Breast epithelium (tissue), 4 donors: ENCODE measurements at places on chromosomes 5 and 9. TPM values are rescaled to one million over a fixed set of nuclear protein-coding genes. Genes with fewer than 3 reads are reported as not detected.

GRCh38 chr5:116898917-116899316 is 324.3 kb upstream of the SEMA6A start:
- no peak overlapping the region for H3K4me3 ChIP-seq
- no peaks in the 10 kb centered on the region for H3K4me1 ChIP-seq
- H3K27ac ChIP-seq = no peak overlapping the region
- no peak for DNase-seq
- H3K27me3 ChIP-seq = no peaks in the 10 kb centered on the region

The FOXD4L5 gene
- total RNA-seq = 0.29 TPM

The DAB2 gene
- total RNA-seq = 119 TPM

GRCh38 chr5:17346811-17347210 is 129.4 kb downstream of the BASP1 start:
- H3K4me1 ChIP-seq = no peaks in the 10 kb centered on the region
- H3K27me3 ChIP-seq = no peaks in the 10 kb centered on the region
- no peak overlapping the region for H3K4me3 ChIP-seq

DNA sequence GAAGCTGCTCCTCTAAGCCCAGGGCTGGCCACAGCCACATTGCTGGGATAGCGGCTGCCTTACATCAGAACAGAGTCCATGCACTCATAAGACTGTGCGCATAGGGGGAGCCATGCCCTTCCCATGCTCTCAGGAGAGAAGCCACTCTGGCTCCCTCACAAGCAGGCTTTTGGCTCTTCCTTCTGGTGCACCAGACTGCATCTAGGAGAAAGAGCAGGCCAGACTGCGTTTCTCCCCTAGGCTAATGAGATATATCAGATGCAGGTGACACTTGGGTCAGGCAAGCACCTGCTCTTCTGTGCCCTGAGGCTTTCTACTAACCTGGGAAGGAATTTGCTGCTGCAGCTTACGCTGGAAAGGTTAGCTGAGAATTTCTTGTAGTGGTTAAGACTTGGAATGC is 43.2 kb upstream of the BRINP1 start:
- no peaks in the 10 kb centered on the region for H3K36me3 ChIP-seq
- no peak overlapping the region for H3K4me3 ChIP-seq
- no peaks in the 10 kb centered on the region for H3K27me3 ChIP-seq
- DNase-seq = no peak

The C1QTNF2 gene
- total RNA-seq = 0.44 TPM

- H3K36me3 ChIP-seq = no peaks in the 10 kb centered on the region
- H3K4me3 ChIP-seq = no peak overlapping the region
- no peak for DNase-seq
- H3K27ac ChIP-seq = no peak overlapping the region
- H3K27me3 ChIP-seq = no peaks in the 10 kb centered on the region
These were observed 58.9 kb downstream of the DOCK2 start for GRCh38 chr5:169695919-169696490.

- no peak overlapping the region for H3K4me3 ChIP-seq
- no peak for DNase-seq
- H3K27me3 ChIP-seq = no peaks in the 10 kb centered on the region
- H3K27ac ChIP-seq = no peak overlapping the region
These were observed 193.4 kb downstream of the EDIL3 start for GRCh38 chr5:84191281-84191680.

The PKN3 gene
- 2.6 TPM for total RNA-seq

- H3K27ac ChIP-seq = no peak overlapping the region
- no peak for DNase-seq
- H3K4me1 ChIP-seq = no peaks in the 10 kb centered on the region
- no peak overlapping the region for H3K4me3 ChIP-seq
These were observed 66.2 kb downstream of the MPDZ start for GRCh38 chr9:13213337-13213736.

The ENTREP1 gene
- 3.0 TPM for total RNA-seq

GRCh38 chr5:55308254-55308836 is 556 bp downstream of the MTREX start:
- H3K36me3 ChIP-seq = no peaks in the 10 kb centered on the region
- peaks cover 19% of the 10 kb centered on the region for H3K4me1 ChIP-seq
- no peaks in the 10 kb centered on the region for H3K27me3 ChIP-seq
- no peak for DNase-seq
- H3K4me3 ChIP-seq = peak overlapping the region; percentile 82
- peak overlapping the region; percentile 91 for H3K27ac ChIP-seq

GRCh38 chr5:54243483-54244080 is 66.8 kb downstream of the ARL15 start:
- no peak overlapping the region for H3K27ac ChIP-seq
- H3K4me3 ChIP-seq = no peak overlapping the region

GRCh38 chr5:43564289-43564850 is 7.5 kb upstream of the PAIP1 start:
- H3K27me3 ChIP-seq = no peaks in the 10 kb centered on the region
- no peaks in the 10 kb centered on the region for H3K36me3 ChIP-seq
- no peak for DNase-seq
- H3K27ac ChIP-seq = no peak overlapping the region
- no peaks in the 10 kb centered on the region for H3K4me1 ChIP-seq

The SPRY4 gene
- total RNA-seq = 14.5 TPM

DNA sequence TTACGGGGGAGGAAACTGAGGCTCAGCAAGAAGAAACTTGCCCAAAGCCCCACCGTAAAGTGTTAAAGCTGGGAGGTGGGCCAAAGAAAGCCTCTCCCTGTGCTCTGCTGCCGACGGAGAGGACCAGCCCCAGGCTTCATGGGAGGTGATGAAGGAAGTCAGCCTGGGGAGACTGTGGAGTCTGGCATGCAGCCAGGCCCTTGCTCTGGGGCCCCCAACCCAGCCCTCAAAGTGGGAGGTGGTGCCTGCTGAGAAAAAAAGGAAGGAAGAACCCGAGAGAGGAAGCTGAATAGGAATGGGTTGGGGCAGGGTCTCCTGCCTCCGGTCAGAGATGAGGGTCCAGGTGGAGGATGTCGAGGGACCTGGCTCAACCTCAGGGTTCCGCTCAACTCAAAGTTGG is 3.8 kb downstream of the RNF44 start:
- H3K4me3 ChIP-seq = no peak overlapping the region
- H3K4me1 ChIP-seq = peaks cover 23% of the 10 kb centered on the region
- H3K27ac ChIP-seq = peak overlapping the region; percentile 98
- no peaks in the 10 kb centered on the region for H3K27me3 ChIP-seq
- peaks cover 7% of the 10 kb centered on the region for H3K36me3 ChIP-seq

DNA sequence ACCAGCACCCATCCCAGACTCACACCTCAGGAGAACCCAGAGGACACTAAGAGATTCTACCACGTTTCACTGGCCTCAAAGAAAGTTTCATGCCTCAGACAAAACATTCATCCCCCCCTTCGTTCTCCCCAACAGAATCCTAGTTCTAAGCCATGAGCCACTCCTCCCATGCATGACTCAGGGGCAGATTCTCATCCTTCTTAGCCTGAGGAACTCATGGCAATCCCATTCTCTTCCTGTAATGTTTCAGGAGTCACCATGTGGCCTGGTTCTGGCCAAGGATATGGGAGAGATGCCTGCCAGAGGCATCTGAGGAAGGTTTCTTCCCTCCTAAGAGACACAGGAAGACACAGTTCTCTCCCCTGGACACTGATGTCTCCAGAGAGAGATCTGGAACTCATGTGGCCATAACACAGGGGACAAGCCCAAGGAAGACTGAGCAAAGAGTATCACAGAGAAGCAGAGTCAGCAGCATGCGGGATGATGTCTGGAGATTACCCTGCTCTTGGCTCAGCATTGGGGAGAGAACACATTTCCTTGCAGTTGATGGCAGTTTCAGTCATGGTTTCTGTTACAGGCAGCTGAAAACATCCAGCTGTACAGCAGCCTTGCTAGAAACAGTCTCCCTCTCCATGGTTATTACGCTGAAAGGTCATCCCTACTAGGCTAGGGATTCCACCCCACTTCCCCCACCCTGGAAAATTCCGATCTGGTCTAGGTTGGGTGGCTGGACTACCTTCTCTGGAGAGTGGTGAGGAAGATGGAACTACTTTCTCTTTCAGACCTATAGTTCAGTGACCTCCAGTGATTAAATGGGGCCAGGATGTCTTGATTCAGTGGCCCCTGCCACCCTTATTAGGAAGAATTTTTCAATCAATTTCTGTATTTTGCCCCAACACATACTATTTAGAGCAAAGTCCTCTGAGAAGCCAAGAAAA is 115.4 kb downstream of the ZNF608 start:
- H3K27me3 ChIP-seq = no peaks in the 10 kb centered on the region
- no peaks in the 10 kb centered on the region for H3K4me1 ChIP-seq
- no peaks in the 10 kb centered on the region for H3K36me3 ChIP-seq
- no peak overlapping the region for H3K4me3 ChIP-seq
- DNase-seq = no peak

The RANBP3L gene
- total RNA-seq = 22.2 TPM

The SLC1A3 gene
- 87.5 TPM for total RNA-seq

DNA sequence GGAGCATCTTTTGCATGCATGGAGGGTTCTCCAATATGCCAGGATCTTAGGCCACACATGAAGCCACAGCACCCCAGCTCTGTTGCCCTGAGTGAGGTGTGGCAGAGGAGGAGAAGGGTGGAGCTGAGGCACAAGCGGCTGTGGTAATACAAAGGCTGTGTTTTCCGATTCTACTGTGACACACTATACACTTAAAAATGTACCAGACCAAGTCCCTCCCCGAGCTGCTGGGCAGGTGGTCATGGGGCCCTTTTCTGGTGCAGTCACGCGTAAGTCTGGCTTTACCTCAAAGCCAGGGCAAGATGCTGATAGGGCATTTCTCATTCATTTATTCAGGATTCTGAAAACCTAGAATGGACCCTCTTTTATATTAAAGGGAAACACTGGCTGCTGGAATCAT is 3.7 kb downstream of the ADGRV1 start:
- H3K4me3 ChIP-seq = no peak overlapping the region
- peaks cover 4% of the 10 kb centered on the region for H3K4me1 ChIP-seq
- peak overlapping the region; percentile 30 for H3K27ac ChIP-seq
- DNase-seq = no peak
- peaks cover 4% of the 10 kb centered on the region for H3K27me3 ChIP-seq
- no peaks in the 10 kb centered on the region for H3K36me3 ChIP-seq

- peaks cover 4% of the 10 kb centered on the region for H3K27me3 ChIP-seq
- DNase-seq = no peak
- peak overlapping the region; percentile 35 for H3K27ac ChIP-seq
- no peaks in the 10 kb centered on the region for H3K36me3 ChIP-seq
- H3K4me3 ChIP-seq = no peak overlapping the region
These were observed 5.1 kb upstream of the TSLP start for GRCh38 chr5:111066261-111066938.

- no peaks in the 10 kb centered on the region for H3K4me1 ChIP-seq
- peak; percentile 22 for DNase-seq
- H3K27me3 ChIP-seq = no peaks in the 10 kb centered on the region
- H3K27ac ChIP-seq = peak overlapping the region; percentile 43
- peak overlapping the region; percentile 57 for H3K4me3 ChIP-seq
These were observed 1.1 kb downstream of the VLDLR start for GRCh38 chr9:2622461-2623287.

GRCh38 chr9:77533671-77534070 is 114.5 kb downstream of the GNA14 start:
- H3K4me1 ChIP-seq = no peaks in the 10 kb centered on the region
- H3K27me3 ChIP-seq = no peaks in the 10 kb centered on the region
- no peak for DNase-seq

- H3K27ac ChIP-seq = no peak overlapping the region
- DNase-seq = no peak
- no peaks in the 10 kb centered on the region for H3K27me3 ChIP-seq
- no peak overlapping the region for H3K4me3 ChIP-seq
- H3K36me3 ChIP-seq = peaks cover 4% of the 10 kb centered on the region
- H3K4me1 ChIP-seq = no peaks in the 10 kb centered on the region
These were observed 91.0 kb downstream of the NNT start for GRCh38 chr5:43694027-43694426.
